ENCODE measurements at places on chromosomes 12 and 14.

GRCh38 chr12:81257947-81258551 is 180.2 kb downstream of the ACSS3 start:
- peak; percentile 6 for DNase-seq

GRCh38 chr12:19945559-19946435 is 422.5 kb upstream of the PDE3A start:
- DNase-seq = no peak

DNA sequence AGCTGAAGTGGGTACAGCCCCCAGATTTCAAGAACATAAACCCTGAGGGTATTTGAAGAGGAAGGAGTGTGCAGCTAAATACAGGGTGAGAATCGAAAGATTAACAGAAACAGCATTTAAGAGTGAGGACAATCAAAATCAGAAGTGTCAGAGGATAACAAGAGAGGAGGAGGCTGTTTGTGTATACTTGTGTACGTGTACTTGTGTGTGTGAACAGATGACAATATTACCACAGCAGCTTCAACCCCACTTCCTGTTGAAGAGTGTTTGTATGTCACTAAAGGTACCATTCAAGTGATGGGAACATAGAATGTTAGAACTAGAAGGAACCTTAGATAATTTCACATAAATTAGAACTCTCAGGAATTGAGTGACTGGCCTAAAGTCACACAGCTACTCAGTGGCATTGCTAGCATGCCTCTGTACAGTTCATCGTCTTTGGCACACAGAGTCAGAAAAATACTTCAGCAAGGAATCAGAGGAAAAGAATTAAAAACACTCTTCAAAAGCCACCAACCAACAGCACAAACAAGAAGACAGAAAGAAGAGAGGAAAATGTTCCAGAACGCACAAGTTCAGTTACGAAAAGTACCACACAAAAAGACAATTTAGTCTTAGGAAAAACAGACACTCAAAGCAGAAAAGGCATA is 164.3 kb upstream of the BCL2L14 start:
- no peak for DNase-seq

DNA sequence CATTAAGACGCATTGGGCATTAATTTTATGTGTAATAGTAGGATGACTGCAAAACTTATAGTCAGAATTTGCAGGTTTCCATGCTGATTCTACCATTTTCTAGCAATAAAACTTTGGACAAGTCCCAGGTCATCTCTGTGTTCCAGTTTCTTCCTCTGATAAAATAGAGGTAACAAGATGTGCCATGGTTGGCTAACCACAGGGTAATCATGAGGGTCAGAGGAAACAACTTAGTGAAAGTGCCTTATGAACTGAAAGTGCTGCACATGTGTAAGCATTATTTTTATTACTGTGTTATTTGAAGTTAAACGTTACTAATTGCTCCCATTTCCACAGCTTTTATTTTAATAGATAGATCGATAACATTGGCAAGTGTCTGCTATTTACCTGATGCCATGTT is 21.1 kb downstream of the SMCO2 start:
- DNase-seq = no peak

DNA sequence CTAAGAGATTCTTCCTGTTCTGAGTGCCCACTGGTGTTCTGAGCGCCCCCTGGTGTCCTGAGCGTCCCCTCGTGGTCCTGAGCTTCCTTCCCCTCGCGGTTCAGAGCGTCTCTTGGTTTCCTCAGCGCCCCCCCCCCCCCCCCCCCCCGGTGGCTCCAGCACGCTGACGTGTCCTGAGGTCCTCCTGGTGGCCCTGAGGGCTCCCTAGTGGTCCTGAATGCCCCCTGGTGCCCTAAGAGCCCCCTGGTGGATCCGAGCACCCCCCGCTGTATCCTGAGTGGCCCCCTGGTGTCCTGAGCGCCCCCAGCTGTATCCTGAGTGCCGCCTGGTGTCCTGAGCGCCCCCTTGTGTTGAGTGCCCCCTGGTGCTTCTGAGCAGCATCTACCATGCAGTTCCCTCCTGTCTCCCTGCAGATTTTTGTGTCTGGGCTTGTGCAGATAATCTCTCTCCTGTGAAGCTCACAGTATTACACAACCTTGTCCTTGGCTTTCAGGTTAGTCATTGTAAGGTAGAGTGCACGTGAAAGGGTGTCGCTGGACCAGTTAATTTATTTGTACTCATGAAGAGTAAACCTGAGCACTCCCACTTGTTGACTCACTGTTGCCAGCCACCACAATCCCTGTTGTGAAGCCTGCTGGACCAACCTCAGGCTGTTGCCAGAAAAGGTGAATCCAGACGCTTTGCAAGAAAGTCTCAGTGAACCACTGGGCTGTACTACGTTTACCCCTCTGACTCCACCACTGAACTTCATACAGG is 1168.4 kb downstream of the TMEM121 start:
- peak; percentile 89 for DNase-seq

DNA sequence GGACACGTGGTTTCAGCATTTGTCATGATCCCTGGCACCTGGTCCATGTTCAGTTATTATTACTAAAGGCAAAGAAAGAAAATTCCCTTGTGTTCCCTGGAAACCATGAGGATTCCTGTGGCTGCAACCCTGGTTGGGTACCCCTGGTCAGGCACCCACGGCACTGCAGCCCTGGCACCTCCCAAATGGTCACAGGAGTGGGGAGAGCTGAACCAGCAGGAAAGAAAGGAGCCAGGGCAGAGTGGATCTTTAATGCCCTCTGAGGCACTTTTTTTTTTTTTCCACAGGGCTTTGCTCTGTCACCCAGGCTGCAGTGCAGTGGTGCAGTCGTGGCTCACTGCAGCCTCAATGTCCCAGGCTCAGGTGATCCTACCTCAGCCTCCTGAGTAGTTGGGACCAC is 17.5 kb downstream of the CINP start:
- no peak for DNase-seq

GRCh38 chr12:92561543-92561899 is 141.3 kb upstream of the PLEKHG7 start:
- peak; percentile 5 for DNase-seq

GRCh38 chr12:64102339-64102738 is 119.8 kb downstream of the KICS2 start:
- DNase-seq = no peak

- DNase-seq = no peak
Measured at GRCh38 chr12:75960086-75960910, 71.3 kb downstream of the PHLDA1 start.

DNA sequence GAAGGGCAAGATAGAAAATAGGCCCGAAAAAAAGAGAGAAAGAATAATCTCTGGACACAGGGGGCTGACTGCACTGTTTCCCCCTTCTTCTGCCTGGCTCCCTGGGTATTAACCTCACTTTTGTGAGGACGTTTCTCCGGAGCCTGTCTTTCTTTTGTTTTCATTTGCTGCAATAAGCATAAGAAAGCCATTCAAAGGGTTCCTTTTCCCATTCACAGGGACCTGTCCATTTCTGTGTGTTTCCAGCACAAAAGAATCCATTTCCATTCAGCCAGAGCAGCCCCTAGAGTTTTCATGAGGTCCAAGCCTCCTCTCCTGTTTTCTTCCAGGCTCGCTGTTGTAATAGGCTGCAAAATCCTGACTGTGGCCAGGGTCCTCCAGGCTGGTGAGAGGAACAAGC is 16.8 kb downstream of the PLXNC1 start:
- DNase-seq = no peak

DNA sequence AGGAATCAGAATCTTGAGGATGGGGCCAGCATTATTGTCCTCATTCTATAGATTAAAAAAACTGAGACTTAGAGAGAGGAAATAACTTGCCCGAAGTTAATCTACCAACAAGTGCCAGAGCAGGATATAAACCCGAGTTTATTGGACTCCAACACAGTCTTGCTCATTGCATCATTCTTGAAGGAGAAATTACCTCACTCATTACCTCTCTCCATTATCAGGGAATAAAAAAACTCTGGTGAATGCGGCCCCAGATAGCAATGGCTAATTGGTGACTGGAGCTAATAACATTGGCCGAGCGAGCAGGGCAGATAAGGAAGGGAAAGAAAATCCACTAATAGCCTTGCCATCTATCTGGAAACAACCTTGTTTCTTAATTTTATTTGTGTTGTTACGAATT is 24.7 kb upstream of the TMED10 start:
- no peak for DNase-seq

DNA sequence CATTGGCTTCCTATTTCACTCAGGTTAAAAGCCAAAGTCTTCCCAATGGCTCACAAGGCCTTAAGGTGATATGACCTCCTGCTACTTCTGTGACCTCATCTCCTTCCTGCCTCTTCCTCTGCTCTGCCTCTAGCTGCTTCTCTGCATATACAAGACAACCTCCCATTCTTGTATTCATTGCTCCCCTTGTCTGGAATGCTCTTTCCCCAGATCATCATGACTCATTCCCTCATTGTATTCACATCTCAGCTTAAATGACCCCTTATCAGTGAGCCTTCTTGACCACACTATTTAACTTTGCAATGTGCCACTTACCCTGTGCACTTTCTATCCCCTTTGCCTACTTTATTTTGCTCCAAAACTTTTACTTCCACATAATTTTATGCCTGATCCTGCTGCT is 90.2 kb downstream of the PPP1R12A start:
- no peak for DNase-seq

- DNase-seq = no peak
Measured at GRCh38 chr12:6279631-6280030, 30.9 kb upstream of the PLEKHG6 start.

DNA sequence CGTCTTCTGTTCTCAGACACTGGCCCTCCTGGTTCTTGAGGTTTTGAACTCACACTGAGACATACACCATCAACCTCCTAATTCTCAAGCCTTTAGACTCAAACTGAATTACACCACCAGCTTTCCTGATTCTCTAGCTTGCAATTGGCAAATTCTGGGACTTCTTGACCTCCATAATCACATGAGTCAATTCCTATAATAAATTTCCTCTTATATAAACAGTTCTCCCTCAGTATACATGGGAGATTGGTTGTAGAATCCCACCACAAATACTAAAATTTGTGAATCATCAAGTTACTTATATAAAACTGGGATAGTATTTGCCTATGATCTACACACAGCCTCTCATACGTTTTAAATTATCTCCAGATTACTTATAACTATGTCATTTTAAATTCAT is 162.2 kb downstream of the DIO2 start:
- no peak for DNase-seq

GRCh38 chr12:111030800-111031199 is 110.4 kb upstream of the MYL2 start:
- DNase-seq = no peak

DNA sequence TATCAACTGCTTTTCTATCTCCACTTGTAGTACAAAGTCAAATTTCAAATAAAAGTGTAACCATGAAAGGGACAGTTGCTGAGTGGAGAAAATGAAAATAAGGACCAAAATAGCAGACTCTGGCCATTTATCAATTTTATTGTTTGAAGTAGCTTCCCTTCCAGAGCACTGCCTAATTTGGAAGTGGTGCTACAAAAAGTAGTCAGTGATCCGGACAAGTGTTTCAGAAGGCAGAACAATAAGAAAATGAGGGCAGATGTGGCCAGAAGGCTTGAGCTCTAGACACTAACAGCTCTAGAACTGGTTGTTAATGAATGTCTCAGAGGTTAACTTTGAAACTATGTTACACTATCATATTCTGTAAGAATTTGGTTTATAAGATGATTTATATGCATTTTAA is 48.9 kb downstream of the ABCC9 start:
- DNase-seq = no peak

DNA sequence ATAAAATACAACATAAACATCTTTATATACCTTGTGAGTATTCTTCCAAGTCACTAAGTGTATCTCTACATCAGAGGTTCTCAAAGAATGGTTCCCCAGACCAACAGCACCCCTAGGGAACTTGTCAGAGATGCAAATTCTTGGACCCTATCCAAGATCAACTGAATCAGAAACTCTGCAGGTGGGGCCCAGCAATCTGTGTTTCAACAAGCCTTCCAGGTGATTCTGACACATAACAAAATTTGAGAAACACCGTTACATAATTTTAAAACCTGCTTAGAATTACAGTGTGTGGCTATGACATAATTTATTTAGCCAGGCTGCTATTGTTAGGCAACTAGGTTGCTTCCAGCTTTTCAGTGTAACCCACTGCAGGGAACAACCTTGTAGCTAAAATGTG is 49.8 kb downstream of the NTN4 start:
- DNase-seq = no peak

GRCh38 chr14:61331992-61332657 is 10.7 kb downstream of the PRKCH start:
- DNase-seq = no peak

DNA sequence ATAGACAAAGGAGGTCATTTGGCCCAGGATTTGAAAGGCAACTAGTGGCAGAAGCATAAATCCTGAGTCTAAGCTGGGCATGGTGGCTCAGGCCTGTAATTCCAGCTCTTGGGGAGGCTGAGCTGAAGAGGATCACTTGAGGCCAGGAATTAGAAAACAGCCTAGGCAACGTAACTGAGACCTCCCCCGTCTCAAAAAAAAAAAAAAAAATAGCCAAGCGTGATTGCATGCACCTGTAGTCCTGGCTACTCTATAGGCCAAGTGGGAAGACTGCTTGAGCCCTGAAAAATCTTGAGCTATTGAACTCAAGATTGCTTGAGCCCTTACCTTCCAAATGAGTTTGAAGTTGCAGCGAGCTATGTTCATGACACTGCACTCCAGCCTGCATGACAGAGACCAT is 7.8 kb downstream of the GON7 start:
- no peak for DNase-seq

GRCh38 chr14:24280797-24281460 is 9.5 kb upstream of the RABGGTA start:
- DNase-seq = no peak

DNA sequence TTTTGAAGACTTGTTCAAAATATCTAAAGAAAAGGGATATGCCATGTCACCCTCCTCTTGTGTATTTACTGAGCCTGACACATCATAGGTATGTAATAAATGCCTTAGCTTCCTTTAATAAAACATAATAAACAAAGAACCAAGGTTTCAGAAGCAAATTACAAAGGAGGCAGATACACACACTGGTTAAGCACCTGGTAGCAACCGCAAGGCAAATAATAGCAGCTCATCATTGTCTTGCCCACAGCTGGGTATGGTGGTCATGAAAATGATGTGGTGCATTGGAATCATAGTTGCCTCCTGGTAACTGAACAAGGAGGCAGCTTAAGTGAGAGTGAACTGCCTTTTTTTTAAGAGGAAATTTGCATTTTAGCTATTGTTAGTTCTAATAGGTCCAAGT is 39.0 kb downstream of the PAX9 start:
- no peak for DNase-seq

GRCh38 chr12:128995619-128996018 is 142.3 kb downstream of the GLT1D1 start:
- DNase-seq = no peak

DNA sequence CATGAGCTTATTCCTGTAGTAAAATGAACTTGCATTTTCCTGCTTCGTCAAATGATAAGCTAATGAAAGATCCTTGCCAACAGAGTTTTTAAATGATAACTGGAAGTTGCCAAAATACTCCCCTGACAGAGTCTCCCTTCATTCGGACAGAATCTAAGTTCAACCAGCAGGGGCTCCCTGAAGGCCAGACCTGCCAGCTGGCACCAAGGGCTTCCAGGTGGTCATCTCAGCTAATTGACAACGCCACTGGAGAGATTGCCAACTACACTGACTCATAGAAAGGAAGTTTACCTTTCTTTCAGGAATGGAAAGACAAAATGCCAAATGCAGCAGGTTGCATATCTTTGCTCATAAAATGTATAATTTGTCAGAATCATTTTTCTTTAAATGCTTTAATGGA is 462.8 kb downstream of the GXYLT1 start:
- no peak for DNase-seq

Data from common myeloid progenitor, CD34-positive (primary cell).